NCI-H1092 (cell line): ENCODE measurements at places on chromosomes 11 and 22.
A peak's percentile ranks its signal among the peaks of the same experiment; 100 is the strongest.

DNA sequence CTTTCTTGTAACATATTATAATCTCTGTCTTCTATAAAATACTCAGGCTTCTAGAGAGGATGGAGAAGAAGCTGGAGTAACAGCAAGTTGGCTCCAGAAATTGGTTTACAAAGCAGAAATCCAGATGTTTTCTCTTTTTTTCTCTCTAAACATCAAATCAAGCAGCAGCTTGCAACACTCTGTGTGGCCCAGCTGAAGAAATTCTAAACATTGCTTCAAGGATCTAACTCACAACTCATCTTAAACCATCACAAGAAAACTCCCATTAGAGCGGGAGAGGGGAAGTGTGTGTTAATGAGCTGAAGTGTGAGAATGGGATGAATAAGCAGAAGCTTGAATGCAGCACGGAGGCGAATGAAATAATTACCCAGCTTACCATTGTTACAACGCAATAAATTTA is 146.5 kb downstream of the OPCML start:
- no peak for DNase-seq

DNA sequence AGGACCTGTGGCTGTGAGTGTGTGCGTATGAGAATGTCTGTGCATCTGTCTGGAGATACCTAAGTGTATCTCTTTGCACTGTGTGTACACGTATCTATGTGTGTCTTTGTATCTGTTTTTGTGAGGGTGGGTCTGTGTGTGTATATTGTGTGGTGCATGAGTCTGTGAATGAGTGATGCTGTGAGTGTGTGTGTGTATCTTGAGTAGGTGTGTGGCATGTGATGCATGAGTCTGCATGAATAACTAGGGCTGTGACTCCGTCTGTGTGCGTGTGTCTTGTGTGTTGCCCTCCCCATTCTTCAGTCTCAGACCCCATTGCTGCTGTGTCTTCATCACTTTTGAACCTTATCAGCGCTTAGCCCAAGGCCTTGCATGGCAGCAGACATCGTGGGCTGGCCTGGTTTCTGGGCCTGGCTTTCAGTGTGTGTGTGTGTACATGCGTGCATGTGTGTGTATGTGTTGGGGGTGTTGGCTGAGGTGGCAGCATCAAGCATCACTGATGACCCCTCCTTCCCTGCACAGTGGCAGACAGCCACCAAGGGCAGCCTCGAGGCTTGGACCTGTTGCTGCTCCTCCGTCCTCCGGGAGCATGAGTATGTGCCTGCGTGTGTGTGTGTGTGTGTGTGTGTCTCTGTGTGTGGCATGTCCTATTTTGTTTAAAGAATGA is 1.4 kb downstream of the SGSM1 start:
- no peak for DNase-seq

- no peak for DNase-seq
Measured at GRCh38 chr11:96315476-96315875, 27.5 kb downstream of the MAML2 start.

DNA sequence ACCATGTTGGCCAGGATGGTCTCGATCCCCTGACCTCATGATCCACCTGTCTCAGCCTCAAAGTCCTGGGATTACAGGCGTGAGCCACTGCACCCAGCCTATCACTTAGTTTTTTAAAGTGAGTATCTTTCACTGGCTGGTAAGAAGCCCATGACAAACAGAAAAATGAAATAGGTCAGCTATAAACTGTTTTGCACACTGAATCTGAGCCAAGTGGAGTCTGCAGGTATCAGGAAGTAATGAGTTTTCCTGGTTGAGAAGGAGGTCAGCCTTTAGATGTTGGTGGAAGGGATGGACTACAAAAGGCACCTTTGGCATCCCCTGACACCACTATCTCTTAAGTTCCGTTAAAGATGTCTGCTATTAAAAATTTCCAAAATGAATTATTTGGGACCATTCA is 345.1 kb downstream of the AASDHPPT start:
- no peak for DNase-seq

- DNase-seq, result no peak
Measured at GRCh38 chr22:39908737-39909136, 7.9 kb downstream of the GRAP2 start.

DNA sequence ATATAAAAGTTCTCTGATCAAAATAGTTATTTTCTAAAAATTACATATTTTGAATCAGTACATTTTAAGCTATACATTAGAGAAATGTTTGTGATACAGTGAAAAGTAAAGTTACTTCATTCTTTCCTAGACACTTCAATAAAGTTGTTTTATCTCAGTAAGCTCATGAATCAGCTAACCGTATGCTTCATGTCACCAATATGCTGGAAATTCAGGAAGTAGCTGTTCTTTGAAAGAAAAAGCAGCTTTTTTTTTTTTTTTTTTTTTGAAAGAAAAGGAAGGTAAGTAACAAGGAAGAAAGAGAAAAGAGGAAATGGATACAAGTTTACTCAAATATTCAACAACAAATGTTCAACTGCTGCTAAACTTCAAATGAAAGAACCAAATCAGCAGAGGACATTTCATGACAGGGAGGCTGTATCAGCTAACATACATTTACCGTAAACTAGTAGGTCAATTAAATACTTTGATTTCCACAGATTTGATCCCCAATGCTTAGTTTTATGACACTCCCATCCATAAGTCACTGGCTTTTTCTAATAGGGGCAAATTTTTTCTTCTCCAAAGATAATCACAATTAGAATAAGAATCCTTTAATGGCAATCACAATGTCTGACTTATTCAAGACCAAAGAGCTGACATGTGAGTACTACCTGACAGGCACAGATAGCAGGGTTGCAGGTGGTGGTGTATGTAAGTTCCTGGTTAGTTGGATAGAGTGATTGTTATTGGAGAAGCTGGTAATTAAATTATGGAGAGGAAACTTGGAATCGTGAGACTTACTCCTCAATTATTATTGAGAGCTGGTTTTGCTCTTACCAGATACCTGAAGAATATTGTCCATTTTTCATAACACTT is 754 bp downstream of the OR52A1 start:
- no peak for DNase-seq

GRCh38 chr22:37933711-37934376 is 19.6 kb downstream of the C22orf23 start:
- peak; percentile 47 for DNase-seq
